Naive thymus-derived CD4-positive, alpha-beta T cell (primary cell): ENCODE measurements at places on chromosomes 3 and 15.

- no peaks in the 10 kb centered on the region for H3K27me3 ChIP-seq
- H3K36me3 ChIP-seq: no peaks in the 10 kb centered on the region
- no peak for DNase-seq
- no peak overlapping the region for H3K4me3 ChIP-seq
Measured at GRCh38 chr15:91936927-91937326, 83.4 kb downstream of the SLCO3A1 start.

DNA sequence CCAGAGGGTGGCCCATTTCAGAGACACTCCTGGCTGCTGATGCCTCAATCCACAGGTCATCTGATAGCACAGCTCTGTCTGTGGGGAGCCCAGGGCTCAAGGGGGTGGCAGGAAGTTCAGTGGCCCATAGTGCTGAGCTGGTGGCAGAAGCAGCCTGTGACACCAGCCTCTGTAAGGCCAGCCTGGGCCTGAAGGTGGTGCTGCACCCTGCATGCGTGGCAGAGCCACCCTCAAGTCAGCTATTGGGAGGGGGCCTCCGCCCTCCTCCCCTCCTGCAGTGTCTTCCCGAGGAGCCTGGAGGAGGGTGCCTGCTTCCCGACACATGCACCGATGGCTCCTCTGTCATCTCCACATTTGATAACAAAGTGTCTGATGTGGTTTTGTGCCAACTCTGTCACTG lies 3.0 kb downstream of the PLA1A start:
- H3K4me1 ChIP-seq: no peaks in the 10 kb centered on the region
- no peak overlapping the region for H3K4me3 ChIP-seq
- H3K27ac ChIP-seq: no peak overlapping the region
- no peaks in the 10 kb centered on the region for H3K27me3 ChIP-seq

GRCh38 chr3:63048367-63049326 lies 173.4 kb upstream of the CADPS start:
- no peak overlapping the region for H3K27ac ChIP-seq
- no peak for DNase-seq
- H3K4me1 ChIP-seq: no peaks in the 10 kb centered on the region
- H3K27me3 ChIP-seq: no peaks in the 10 kb centered on the region
- H3K36me3 ChIP-seq: no peaks in the 10 kb centered on the region
- no peak overlapping the region for H3K4me3 ChIP-seq

- no peaks in the 10 kb centered on the region for H3K4me1 ChIP-seq
- H3K27me3 ChIP-seq: no peaks in the 10 kb centered on the region
- DNase-seq: no peak
- H3K36me3 ChIP-seq: no peaks in the 10 kb centered on the region
- no peak overlapping the region for H3K4me3 ChIP-seq
Measured at GRCh38 chr15:93173369-93173768, 84.4 kb upstream of the RGMA start.

- H3K27me3 ChIP-seq: no peaks in the 10 kb centered on the region
- no peaks in the 10 kb centered on the region for H3K4me1 ChIP-seq
- no peak for DNase-seq
- no peak overlapping the region for H3K4me3 ChIP-seq
- no peak overlapping the region for H3K27ac ChIP-seq
- no peaks in the 10 kb centered on the region for H3K36me3 ChIP-seq
Measured at GRCh38 chr3:19106307-19106706, 42.0 kb upstream of the KCNH8 start.
